ENCODE measurements at places on chromosomes 13 and 19.
A peak's percentile ranks its signal among the peaks of the same experiment; 100 is the strongest.

- no peak for DNase-seq
Measured at GRCh38 chr19:42115219-42115618, 17.0 kb downstream of the POU2F2 start.

DNA sequence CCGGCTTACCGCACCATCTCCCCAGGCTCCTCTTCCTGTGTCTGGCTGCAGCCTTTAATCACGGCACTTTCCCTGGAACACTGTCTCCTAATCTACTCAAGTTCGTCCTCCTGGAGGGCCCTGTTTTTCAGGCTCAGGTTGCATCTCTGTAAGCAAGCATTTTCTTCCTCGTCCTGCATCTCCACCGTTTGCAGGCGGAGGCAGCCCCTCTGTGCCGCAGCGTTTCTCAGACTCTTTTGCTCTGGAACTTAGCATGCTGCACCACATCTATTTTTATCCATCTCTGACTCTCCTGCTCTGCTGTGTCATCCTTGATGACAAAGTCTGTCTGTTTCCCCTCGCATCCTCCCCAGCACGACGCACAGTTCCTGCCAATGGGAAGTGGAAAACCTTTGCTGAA lies 117.5 kb downstream of the ATP8A2 start:
- no peak for DNase-seq

GRCh38 chr13:45368571-45368970 lies 27.6 kb upstream of the TPT1 start:
- DNase-seq, result peak; percentile 59

- no peak for DNase-seq
Measured at GRCh38 chr19:56740501-56740900, 68.9 kb upstream of the ZNF835 start.

GRCh38 chr19:5700455-5701092 lies 10.5 kb downstream of the RPL36 start:
- DNase-seq, result no peak

GRCh38 chr19:4972509-4973230 lies 3.8 kb downstream of the KDM4B start:
- peak; percentile 71 for DNase-seq

DNA sequence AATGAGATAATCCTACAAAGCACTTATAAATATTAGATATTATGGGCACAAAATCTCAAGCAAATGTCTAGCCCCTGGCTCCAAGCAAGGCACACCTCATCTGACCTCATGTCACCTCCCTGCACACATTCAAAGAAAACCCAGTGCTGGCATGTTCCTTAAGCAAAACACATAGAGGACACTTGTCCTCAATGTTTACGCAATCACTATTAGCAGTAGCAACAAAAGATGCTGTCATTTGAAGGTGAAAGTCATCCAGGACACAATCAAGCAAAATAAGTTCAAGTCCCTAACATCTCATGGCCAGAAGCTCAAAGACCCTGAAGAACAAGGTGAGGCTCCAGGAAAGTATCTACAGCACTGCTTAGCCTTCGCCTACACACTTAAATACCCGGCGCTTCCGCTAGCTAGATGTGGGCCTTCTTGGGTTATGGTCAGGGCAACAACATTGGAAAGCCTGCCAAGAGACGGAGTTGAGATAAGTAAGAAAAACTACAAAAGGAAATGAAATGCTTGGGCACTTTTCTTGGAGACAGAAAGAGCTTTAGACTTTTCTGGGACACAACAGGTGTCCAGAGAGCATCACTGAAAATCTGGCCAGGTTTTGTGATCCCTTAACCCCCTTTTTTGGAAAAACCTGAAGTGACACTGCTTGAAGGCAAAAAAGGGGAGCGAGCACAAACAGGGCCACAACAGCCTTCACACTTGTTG lies 85.7 kb downstream of the FOXO1 start:
- DNase-seq, result no peak

- no peak for DNase-seq
Measured at GRCh38 chr19:16112778-16113177, 1.1 kb downstream of the RAB8A start.

- DNase-seq, result no peak
Measured at GRCh38 chr13:80577285-80577684, 236.4 kb upstream of the SPRY2 start.

- no peak for DNase-seq
Measured at GRCh38 chr13:83136660-83137059, 745.6 kb downstream of the SLITRK1 start.

DNA sequence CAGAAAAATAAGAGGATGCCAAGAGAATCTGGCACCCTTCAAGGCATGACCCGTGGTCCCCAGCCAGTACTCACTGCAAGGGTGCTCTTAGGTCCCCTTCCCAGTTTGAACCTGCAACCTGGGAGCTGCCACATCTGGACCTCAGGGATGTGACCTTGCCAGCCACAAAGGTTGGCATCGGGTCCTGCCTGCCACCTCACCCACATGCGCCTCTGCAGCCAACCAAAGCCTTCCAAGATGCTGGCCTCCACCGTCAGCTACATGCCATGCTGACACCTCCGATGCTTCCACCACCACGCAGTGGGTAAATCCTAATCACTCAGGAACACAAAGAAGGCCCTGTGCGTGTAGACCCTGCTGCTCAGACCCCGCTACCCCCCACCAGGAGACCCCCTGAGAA lies 35.1 kb downstream of the ELL start:
- no peak for DNase-seq

- DNase-seq, result peak; percentile 52
Measured at GRCh38 chr13:27599845-27600553, 20.3 kb downstream of the LNX2 start.

DNA sequence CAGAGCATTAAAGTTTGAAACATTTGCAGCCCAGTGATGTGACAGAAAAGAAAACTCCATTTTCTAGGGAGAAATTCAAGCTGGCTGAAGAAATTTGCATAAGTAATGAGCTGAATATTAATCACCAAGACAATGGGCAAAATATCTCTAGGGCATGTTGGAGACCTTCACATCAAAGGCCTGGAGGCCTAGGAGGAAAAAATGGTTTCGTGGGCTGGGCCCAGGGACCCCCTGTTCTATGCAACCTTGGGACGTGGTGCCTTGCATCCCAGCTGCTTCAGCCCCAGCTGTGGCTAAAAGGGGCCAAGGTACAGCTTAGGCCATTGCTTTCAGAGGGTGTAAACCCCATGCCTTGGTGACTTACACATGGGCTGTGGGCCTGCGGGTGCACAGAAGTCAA lies 5.7 kb upstream of the CLEC4M start:
- DNase-seq, result no peak

GRCh38 chr19:38718747-38719543 lies 25.3 kb downstream of the CAPN12 start:
- DNase-seq, result peak; percentile 59

GRCh38 chr13:48230541-48230940 lies 2.5 kb upstream of the ITM2B start:
- no peak for DNase-seq

GRCh38 chr19:13053761-13054625 lies 48.7 kb downstream of the LYL1 start:
- peak; percentile 80 for DNase-seq

DNA sequence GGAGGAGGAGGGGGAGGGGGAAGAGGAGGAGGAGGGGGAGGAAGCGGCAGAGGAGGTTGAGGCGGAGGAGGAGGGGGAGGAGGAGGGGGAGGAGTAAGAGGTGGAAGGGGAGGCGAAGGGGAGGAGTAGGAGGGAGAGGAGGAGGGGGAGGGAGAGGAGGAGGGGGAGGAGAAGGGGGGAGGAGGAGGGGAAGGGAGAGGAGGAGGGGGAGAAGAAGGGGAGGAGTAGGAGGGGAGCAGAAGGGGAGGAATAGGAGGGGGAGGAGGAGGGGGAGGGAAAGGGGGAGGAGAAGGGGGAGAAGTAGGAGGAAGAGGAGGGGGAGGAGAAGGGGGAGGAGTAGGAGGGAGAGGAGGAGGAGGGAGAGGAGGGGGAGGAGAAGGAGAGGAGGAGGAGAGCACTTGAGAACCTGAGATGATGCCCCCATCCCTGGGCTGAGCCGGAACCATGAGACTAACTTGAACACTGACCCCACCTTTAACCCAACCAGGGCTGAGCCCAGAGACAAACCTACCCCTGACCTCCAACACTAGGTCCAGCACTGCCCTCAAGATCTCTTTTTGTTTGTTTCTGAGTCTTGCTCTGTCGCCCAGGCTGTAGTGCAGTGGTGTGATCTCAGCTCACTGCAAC lies 12.6 kb downstream of the ABCA7 start:
- no peak for DNase-seq

DNA sequence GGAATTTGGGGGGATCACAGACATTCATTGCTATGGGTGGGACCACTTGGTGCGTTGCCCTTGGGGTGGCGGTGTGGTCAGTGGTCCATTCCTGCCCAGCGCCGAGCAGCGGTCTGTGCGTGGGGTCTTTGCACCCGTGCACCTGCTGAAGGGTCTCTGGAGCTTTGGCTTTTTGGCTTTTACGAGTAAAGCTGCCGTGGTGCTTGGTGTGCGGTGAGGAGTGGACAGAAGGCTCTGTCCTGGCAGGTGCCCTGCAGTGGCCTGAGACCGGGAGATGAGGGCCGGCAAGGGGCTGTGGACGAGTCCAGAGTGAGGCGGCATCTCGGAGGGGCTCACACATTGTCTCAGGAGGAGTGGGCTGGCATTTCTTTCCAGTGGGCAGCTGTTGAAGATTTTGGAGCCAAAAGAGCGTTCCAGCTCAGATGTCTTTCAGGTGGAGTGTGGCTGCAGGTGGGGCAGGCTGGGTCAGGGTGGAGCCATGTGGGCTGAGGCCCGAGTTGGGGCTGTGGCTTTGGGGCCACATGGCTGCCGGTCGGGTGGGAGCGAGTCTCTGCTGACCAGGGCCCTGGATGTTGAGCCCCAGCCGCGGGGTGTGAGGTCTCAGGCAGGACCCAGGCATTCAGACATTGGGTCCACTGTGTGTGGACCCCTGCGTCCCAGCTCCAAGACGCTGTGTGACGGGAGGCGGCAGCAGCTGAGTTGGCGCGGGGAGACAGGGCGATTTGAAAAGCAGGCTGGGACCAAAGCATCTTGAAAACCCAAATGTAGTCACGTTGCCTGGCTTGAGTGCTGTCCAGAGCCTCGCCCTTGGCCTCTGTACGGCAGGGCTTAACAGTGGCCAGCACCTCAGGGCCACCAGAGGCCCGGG lies 11.7 kb downstream of the GNA11 start:
- no peak for DNase-seq

- no peak for DNase-seq
Measured at GRCh38 chr13:91158017-91158395, 189.5 kb upstream of the MIR17HG start.

DNA sequence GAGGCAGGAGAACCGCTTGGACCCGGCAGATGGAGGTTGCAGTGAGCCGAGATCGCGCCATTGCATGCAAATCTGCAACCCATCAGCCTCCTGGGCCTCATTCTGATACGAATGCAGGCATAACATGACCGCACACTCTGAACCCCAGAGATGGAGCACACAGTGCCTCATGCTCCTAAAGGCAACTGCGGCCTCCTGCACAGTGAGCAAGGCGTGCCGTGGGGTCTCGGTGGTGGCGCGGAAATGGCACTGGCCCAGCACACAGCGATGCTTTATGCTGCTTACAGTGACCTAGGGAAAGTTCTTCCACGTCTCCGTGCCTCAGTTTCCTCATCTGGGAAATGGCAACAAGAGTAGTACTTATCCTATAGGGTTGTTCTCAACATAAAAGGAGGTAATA lies 2.0 kb upstream of the C19orf12 start:
- DNase-seq, result no peak

DNA sequence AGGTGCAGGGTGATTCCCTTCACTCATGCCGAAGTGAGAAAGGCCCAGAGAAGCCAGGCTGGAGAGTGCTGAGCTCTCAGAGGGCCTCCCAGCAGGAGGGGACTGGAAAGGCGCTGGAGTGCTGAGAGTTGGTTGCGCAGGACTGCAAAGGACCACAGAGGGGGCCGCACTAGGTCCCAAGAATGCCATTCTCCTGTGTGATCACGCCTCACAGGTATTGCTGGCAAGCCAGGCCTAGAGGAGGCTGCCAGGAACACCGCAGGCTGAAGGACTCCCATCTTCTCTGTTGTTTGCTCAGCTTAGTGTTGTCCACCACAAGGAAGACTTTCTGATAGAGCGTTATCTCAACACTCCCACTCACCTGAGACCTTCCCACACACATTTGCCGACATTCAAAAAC lies 165.0 kb downstream of the FGF14 start:
- DNase-seq, result no peak

DNA sequence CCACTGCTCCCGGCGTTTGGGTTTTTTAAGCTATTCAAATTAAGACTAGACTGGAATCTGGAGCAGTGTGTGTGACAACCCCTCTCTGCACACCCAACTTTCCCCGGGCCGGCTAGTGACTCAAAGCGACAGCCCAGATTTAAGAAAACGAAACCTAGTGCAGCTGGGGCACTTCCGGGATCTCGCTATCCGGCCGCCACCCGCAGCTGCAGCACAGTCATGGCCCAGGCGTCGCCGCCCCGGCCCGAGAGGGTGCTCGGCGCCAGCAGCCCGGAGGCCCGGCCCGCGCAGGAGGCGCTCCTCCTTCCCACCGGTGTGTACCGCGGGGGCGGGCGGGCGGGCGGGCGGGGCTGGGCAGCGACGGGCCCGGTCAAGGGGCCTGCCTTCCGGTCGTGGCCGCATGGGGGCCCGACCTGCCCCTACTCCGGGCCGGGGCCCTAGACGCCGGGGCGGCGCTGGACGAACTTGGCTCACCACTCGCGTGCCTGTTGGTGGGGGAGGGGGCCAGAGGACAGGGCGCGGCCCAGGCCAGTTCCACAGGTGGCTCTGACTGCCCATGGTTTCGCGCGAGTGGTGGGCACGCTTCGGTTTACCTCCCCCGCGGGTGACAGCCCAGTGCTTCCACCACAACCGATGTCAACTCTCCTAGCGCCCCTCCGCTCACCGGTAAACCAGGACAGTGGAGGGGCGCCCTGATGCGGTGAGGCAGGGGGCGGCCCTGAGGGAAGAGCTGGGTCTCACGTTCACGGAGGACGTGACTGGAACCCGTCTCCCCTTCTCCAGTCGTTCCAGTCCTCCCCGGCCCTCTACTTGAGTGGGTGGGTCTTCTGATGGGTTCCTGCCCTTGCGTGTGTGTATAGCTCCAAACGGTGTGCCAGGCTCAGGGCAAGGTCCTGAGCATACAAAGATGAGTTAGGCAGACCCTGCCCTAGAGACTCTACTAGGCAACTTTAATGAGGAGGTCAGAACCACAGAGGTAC lies at the start of gene PHF11:
TSS of gene PHF11 (plus strand) at position 171 of the 980 bp plus-strand sequence. CDS start at position 220, 49 bp downstream.
- DNase-seq, result peak; percentile 57

DNA sequence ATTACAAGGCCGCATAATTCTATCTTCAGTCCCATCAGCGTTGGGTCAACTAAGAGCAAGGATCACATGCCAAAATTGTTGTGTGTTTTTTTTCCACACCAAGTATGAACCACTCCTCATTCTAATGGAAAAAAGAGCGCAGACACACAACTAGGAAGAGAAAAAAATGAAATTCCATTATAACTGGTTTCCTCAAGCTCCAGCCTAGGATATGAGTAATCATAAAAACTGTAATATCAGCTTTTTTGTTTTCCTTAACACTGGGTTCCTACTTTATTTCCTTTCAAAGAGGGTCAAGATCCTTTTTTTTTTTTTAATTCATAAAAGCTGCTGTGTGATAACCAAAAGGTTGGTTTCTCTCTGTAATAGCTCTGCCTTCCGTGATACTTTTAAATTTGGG lies 19.4 kb downstream of the TSHZ3 start:
- DNase-seq, result no peak

GRCh38 chr19:31559494-31559893 lies 210.3 kb upstream of the TSHZ3 start:
- no peak for DNase-seq

All from Caki2 (cell line).